ENCODE measurements at places on chromosomes 3 and 15.

- DNase-seq, result no peak
These were observed 224.9 kb downstream of the MCTP2 start for GRCh38 chr15:94456226-94456625.

DNA sequence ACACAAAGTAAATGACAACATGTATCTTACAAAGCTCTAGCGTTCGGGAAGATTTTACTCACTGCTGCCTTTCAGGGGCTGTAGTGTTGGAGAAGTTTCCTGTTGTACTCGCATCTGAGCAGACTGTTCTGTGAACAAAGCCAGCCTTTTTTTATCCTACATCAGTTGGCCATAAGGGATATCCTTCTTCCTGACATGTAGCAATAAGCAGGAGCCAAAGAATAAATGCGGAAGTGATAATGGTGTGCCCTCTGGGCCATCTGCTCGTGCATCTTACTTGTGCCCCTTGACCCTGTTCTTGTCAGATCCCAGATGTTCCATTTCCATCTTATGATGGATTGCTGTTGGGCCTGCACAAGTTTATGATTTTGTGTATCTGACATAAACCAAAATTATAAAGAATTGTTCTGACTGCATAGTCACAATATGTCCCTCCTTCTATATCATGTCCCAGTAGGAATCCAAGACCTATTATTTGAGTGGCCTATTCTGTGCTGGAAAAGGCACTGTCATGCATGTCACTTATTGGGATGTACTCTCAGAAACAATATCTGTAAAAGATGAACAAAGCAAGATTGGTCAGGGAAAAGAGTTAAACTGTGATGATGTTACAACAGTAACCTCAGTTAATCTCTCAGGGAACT lies 631.3 kb downstream of the NSUN3 start:
- DNase-seq, result no peak

GRCh38 chr3:127613406-127613805 lies 15.2 kb downstream of the MCM2 start:
- no peak for DNase-seq

DNA sequence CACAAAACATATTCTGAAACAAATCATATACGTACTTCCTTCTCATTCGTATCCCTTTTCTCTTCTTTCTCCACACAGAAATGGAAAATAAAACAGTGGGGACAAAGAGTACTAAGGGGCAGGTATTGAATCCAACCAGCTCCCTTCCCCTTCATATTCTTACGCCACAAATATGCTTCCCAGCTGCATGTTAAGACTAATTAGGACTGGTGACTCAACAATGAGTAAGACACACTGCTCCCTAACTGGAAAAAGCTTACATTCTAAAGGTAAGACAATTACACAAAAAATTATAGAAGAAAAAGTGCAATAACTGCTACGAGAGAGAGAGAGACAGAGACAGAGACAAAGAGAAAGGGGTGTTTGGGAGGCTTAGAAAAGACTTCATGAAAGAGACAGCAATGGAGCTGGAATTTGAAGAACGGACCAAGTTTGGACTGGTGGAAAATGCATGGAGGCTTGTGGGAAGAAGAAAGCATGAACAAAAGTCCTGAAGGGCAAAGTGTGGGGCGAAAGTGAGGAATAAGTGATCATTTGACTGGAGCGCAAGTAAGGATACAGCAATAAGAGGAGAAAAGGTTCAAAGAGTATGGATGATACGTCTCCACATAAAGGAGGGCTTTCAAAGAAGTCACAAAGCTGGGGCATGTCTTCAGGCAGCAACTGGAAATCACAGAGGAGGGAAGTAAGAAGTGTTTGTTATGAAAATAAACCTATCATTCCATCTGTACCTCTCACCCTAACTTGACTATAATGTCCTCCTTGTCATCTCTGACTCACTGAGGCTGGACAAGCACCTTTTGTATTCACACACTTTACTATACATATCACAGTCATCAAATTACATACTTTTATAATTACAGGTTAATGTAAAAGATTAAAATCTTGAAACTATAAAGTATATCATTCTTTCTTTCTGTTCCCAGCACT lies 49.2 kb downstream of the RYK start:
- no peak for DNase-seq

- DNase-seq, result no peak
These were observed 3.1 kb downstream of the SH3BP5 start for GRCh38 chr3:15329046-15330005.

DNA sequence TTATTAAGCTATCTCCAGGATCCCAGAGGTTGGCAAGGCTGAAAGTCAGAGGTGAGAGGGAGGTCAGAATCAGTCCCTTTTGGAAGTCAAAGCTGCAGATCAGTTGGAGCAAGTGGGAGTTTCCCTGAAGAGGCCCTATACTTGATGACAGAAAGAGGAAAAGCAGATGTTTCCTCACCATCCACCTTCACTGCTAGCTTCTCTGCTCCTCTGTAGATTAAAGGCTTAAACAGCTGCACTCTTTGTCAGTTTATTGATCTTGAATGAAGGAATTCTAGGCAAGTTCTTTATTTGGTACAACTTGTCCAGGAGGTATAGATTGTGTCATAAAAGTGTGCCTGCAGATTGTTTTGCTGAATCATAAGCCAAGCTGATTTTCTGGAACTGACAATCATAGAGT lies 408.2 kb upstream of the TGFBR2 start:
- DNase-seq, result no peak

DNA sequence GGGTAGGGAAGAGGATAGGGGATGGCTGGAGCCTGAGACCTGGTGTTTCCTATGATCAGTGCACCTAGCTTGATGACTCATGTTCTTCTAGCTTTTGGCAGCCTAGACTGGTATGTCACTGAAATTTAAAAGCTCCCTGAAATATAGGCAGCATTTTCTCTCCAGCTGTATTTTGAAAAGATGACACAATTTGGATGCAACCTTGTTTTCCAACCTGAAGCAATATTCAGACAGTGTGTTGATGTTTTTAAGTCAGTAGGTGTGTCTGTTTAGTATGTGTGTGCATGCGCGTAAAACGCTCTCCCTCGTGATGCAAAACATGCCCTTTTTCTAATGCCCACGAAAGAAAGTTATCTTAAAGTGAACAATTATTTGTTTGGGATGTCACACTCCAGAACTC lies 58.5 kb downstream of the RPL22L1 start:
- no peak for DNase-seq

- no peak for DNase-seq
These were observed 2.2 kb upstream of the LTF start for GRCh38 chr3:46466871-46467403.

DNA sequence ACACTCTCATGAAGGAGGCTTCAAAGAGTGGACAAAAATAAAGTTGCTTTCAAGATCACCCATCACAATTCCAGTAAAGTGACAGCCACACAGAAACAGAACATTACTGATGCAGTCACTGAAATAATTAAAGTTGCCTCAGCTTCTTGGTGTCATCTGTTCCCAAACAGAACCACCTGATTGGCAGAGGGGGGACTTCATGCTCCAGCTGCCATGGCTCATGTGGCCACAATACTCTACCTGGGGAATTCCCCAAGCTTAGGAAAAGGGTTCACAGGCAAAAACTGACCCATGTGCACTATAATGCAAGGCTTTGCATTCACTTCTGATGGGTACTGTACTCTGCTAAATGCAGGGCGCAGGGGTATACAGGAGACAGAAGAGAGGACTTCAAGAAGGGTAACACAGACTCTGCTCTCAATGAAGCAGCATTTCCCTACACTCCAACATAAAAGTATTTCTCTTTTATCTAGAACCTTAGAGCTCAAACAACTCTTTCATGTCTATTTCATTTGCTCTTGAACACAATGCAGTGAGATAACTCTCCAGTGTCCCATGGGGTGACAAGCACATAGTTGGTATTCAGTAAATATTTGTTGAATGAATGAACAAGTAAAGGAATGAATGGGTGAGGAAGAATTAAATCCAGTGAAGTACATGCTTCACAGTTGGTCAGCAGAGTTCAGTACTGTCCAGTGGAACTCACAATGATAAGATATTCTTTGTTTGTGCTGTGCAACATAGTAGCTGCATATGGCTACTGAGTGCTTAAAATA lies 8.6 kb upstream of the CTNNB1 start:
- DNase-seq, result no peak

- DNase-seq, result no peak
These were observed 519.3 kb upstream of the CADM2 start for GRCh38 chr3:84439476-84439875.

DNA sequence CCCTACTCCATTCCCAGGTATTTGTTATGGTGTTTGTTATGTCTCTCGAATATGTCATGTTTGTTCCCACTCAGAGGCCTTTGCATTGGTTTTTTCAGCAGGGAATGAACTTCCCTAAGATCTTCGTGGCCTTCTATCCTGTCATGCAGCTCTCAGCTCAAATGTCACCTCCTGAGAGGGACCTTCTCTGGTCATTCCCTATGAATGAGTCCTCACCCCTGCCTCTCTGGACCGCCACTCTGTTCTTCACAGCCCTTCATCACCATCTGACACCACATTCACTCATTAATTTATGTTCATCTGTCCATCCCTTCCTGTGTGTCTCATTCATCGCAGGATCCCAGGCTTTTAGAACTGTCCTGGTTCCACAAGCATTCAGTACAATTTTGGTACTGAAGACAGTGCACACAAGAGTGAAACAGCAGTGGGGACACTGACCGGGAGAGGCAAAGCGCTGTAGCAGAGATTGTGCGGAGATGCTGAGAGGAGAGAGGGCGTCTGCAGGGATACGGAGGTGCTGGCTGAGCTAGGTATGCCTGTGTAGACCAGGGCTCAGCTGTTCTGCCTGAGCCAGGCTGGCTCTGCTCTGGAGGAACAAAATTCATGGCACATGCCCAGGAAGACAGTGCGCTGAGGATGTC lies 132.3 kb downstream of the CHCHD6 start:
- DNase-seq, result no peak

- no peak for DNase-seq
These were observed 16.0 kb upstream of the CCNL1 start for GRCh38 chr3:157175691-157176507.

DNA sequence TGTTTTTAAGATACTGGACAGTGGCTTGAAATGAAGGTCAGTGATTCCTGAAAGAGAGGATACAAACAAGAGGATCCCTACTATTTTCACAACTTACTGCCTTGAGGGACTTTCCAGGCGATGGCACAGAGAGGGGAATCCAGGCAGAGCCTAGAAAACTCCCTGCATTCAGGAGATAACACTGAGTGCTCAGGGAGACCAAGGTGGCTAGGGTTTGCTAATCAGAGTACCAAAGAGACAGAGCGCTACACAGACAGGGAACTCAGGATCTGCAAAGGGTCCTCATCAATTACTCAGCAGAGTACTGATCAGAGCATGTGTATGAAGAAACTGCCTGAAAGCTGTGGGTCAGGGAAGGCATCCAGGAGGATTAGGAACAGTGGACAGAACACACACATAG lies 11.7 kb upstream of the MRPS22 start:
- no peak for DNase-seq

- no peak for DNase-seq
These were observed 585.6 kb upstream of the ALCAM start for GRCh38 chr3:104781112-104781511.

Data from stimulated activated CD4-positive, alpha-beta T cell treated with anti-CD3 and anti-CD28 coated beads, TNF-alpha, amount 100 ng/mL, for 4 hours (primary cell).